ENCODE measurements at places on chromosomes 1 and 21.

DNA sequence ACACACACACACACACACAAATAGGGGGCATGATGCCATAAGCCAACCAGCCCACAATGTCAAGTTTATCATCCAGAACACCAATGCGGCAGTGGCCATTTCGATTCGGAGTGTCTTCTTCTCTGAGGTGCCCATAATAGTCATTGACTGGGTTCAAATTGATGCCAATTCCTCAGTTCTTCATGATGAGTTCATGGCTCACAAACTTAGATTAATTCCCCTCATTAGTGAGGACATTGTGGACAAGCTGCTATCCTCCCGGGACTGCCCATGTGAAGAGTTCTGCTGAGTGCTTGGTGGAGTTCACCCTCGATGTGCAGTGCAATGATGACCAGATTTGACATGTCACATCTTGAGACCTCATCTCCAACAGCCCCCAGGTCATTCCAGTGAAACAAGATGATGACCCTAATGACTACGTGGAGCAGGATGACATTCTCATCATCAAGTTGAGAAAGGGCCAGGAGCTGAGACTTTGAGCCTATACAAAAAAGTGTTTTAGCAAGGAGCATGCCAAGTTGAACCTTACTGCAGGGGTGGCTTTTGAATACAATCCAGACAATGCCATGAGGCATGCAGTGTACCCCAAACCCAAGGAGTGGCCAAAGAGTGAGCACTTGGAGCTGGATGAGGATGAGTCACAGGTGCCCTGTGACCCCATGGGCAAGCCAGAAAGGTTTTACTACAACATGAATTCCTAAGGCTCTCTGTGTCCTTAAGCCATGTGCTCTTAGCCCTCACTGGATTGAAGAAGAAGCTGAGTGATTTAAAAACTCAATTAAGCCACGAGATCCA, 211.6 kb upstream of the SAMSN1 start:
- DNase-seq, result no peak

DNA sequence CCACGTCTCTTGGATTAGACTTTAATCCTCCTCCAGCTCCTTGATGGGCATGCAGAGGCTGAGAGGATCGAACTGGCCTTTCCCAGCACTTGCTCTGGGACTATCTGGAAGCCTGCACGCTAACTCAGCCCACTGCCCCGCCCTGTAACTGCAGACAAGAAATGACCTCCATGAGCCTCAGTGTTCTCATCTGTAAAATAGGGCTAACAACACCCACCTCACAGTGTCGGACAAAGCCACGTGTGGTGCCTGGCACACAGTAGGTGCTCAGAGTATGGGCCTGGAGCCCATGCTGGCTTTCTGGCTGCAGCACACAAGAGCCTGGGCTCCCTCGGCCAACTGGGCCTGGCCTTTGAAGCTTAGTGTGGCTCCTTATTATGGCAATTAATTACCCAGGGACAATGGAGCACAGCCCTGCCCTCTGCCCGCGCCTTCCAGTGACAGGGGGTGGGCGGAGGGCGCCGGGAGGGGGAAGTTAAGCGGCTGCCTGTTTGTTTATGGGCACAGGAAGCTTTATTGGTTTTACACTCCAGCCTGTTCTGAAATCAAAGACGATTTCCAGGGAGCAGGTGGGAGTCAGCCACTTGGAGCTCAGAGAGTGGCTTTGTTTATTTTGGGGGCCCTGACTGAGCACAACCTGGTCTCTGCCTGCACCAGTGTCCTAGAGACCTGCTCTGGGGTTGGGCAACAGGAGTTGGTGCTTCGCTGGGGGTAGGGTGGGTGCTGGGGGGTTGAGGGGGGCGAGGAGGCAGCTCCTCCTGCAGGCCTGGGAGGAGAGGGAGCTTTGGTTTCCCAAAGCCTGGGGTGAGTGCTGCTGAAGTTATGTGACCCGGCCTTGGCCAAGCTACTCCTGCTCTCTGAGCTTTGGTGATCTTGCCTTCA, 31.0 kb downstream of the PAX7 start:
- no peak for DNase-seq

- DNase-seq, result no peak
These were observed 30.5 kb downstream of the LRRC52 start for GRCh38 chr1:165574295-165574694.

DNA sequence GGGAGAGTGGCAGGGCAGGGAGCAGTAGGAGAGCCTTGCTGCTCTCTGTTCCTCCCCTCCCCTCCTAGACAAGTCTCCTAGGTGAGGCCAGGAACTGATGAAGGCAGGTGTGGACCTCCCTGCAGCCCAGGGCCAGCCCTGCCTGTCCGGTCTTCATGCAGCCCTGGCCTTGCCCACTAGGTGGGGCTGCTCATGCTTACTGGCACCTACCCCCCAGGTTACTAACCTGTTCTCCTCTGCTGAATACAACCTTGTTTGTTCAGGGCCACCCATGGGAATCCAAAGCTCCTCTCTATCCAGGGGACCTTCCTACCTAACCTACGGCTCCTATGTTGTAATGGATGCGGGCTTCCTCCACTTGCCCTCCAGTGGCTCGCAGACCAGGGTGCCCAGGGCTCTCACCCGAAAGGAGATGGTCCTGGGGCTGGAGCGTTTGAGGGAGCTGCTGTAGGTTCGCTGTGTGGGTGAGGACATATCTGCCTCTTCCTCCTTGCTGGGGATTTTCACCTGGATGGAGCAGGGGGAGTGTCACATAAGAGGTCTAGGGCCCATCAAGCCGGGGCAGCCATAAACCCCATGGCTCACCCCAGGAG, 7.9 kb upstream of the TNNT2 start:
- no peak for DNase-seq

- DNase-seq, result no peak
These were observed 195.0 kb upstream of the OLFM3 start for GRCh38 chr1:102191723-102192122.

- no peak for DNase-seq
These were observed 172.2 kb upstream of the IRF2BP2 start for GRCh38 chr1:234782105-234782751.

GRCh38 chr1:53581476-53581875, 122.3 kb downstream of the DMRTB1 start:
- no peak for DNase-seq

DNA sequence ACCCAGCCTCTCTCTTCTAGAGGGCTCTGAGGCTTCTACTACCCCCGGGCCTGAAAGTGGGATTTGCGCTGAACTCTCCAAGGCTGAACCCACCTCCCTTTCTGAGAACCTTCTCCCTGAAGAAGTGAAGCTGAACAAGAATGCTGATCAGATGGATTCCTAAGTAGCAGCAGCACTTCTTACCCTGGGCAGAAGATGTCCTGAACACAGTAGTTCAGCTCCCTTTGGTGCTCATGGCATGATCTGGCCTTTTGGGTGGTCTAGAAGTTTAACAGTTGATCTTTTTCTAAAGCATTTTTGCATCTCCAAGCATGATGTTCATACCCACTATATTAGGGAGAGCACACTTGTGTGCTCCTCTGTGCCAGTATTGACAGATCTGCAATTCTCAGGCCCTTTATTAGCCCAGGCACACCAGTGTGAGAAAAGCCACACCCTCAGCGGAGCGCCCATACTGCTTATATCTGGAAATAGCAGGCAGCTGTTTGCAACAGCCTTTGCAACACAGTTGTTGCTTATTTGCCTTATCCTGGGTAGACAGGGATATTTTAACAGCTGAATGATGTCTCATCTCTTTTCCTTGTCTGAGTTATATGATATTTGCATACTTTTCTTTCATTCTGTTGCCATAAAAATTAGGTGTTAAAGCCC, 34.2 kb downstream of the CNN3 start:
- DNase-seq, result no peak

- no peak for DNase-seq
These were observed 83.6 kb upstream of the RGS1 start for GRCh38 chr1:192491804-192492554.

DNA sequence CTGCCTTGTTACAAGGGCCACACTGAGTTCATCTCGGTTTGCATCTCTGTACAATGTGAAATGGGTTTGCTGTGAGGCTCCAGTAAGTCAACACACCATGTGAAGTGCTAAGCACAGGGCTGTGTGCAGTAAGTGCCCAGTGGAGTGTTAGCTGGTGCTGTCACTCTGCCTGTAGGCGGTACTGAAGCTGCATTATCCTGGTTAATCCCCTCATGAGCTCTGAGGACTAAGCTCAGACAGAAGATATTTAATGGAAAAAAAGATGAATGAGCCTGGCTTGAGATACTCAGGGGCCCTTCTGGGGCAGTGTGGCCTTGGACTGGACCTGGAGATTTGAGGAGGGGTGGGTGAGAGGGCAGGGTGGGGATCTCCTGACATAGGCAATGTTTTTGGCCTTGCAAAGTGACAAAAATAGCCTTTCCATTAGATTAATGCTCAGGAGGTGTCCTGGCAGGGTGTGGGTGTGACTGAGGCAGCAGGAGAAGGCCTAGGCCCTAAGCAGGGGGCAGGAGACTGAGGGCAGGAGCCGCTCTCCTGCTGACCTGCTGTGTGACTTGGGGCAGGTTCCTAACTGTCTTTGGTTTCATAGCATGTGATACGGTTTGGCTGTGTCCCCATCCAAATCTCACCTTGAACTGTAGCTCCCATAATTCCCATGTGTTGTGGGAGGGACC, 570.5 kb downstream of the PTPRU start:
- no peak for DNase-seq

DNA sequence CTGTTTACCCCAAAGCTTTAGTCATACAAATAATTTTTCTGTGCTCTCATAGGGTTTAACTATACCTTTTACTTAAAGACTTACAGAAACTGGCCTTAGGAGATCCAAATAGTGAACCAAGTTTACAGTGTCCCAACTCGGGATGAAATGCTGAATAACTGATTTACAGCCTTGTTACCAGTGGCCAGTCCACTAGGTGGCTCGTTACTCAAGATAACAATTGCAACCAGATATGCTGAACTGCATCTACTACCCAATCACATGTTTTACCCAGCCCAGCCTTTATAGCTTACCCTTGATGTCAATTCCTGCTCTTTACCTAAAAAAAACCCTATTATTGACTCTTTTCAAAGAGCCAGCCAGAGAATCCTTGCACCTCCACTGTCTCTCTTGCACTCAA, 1148.8 kb upstream of the ADGRL4 start:
- DNase-seq, result no peak

GRCh38 chr1:221598122-221598521, 143.8 kb downstream of the DUSP10 start:
- DNase-seq, result peak; percentile 58

Data from hippocampal formation (tissue), 2 donors.